ENCODE measurements at places on chromosomes 13 and 19.

GRCh38 chr13:47005756-47006414, 109.0 kb upstream of the HTR2A start:
- no peak for DNase-seq

- no peak for DNase-seq
Measured at GRCh38 chr19:29672319-29672932, 7.2 kb downstream of the PLEKHF1 start.

DNA sequence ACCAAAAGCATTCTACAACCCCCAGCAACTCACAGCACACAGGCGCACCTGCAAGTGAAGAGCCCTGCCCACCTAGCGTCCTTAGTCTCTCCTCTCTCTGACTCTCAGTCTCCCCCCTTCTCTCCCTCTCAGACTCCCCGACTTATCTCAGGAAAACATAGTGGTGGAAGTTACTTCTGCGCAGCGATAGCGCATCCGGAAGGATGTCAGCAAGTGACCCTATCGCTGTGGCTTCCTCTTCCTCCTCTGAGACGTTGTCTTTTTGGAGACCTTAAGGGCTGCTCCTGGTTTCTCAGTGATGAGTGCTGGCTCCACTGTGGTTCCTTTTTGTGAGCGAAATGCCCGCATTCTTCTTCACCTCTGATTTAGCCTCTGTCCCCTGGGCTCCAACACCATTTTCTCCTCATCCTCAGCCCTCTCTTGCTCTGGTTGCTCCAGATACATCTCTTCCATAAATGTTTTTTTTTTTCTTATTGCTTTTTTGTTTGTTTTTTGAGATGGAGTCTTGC, 1.4 kb upstream of the YIF1B start:
- DNase-seq: no peak

- DNase-seq: no peak
Measured at GRCh38 chr13:74450525-74450845, 316.3 kb upstream of the KLF12 start.

DNA sequence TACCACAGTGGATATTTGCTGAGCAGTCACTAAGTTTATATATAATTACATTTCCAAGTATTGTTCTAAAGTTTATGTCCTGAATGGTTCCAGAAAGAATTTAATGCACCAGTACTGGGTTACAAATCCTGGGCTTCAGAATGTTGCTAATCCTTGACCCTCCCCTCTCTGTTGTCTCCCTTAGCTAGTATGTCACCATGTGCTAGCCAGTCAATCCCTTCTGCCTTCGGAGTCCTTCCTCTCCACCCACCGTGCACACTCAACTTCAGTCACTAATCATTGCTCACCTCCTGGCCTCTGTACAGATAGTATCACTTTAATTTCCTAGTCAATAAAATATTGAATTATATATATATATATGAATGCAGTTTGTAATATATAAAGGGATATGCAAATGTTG, 7.5 kb downstream of the FAM124A start:
- DNase-seq: no peak

DNA sequence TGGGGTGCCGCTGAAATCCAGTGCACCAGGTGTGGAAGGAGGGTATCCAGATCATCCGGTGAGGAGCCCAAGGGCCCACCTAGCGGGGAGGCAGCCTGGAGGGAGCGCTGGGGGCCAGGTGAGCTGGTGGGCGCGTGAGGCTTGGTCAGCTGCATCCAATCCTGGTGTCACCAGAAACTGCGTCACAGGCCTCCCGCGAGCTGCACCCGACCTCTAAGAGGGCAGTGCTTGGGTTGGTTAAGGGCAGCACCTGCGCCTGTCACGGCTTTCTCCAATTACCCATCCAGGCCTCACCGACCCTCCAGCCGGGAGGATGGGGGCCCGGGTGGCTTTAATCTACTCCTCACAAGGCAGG, 284 bp downstream of the RNF17 start:
- no peak for DNase-seq

DNA sequence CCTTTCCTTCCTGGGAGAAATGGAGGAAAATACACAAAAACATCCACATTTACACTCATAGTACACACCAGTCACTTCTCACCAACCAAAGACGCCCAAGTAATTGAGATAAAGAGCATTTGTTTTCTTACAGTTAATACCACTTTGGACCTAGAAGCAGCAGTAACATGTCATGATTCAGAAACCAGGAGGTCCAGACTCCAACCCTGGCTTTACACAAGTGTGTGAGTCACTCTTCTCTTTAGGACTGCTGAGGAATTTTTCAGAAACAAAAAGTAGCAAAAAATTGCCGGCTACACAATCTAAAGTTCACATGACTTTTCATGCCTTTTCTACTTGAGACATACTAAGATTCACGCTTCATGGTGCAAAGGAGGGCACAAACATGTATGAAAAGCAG, 42.1 kb downstream of the TUBGCP3 start:
- no peak for DNase-seq

DNA sequence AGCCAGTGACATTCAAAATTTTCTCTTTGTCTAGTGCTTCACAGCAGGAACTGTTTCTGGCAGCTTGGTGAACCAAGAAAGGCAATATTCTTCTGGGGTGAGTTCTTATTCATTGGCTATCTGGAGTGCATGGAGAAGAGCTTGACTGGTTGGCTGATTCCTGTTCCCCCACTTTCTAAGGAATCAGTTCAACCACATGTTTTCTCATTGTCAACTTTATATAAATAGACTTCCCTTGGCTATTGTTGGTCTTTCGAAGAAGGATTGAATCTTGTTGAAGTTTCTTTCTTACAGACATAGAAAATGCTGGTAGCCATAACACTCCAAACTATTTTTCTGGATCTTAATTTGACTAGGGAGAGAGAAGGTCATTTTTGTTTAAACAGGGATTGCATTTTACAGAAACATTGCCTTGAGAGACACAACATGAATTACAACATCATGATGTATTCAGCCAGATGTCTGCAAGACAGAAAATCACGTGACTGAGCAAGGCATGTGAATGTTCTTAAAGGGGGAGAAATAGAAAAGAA, 85.2 kb downstream of the EDNRB start:
- DNase-seq: peak; percentile 84

- peak; percentile 83 for DNase-seq
Measured at GRCh38 chr19:8585894-8586750, 8.9 kb upstream of the MYO1F start.

DNA sequence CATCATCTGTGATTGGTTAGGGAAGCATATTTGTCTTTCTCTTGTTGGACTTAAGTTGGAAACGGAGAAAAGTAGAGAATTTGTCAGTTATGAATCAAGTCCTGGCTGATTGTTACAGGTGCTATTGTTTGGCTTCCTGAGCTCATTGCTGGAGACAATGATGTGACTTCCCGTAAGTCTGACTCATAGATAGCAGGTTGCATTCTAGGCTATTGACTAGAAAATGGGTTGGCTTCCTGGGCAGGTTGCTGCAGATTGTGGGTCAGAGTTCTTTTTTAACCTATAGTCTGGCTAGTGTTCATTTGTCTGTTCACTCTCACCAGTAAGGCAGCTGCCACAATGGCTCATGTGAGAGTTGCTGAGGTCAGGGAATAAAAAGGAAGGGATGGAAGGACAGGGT, 101.5 kb downstream of the CCNA1 start:
- DNase-seq: no peak

GRCh38 chr19:50190439-50190891, 13.0 kb upstream of the MYH14 start:
- no peak for DNase-seq

DNA sequence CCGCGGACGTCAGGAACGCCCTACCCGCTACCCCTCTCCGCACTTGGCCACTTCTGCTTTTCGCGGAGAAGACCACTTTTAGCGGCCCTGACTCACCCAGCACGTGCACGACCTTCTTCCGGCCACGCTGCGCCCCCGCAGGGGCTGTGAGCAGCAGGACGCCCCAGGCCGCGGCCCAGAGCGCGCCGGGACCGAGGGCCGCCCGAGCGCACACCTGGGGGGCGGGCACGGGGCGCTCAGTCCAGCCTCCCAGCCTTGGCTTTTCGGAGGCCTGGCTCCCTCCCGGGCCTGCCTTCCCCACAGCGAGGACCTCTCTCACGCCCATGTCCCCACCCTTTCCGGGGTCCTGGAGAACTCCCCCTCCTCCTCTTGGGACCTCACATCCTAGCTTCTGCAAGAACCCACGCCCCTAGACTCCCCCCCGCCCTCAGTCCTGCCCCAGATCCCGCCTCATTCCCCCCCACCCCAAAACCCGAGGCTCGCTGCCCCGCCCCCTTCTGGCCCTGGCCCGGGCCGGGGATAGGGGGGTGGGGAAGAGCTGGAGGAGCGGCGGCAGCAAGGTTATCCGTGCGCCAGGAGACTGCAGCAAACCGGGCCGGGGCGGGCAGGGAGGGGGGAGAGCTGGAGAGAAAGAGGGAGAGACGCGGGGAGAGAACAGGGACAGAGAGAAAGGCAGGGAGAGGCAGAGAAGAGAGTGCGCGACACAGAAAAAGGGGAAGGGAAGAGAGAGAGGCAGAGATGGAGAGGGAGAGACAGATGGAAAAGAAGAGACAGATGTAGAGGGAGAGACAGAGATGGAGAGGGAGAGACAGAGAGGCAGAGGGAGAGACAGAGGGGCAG, 11.5 kb downstream of the TM6SF2 start:
- no peak for DNase-seq

DNA sequence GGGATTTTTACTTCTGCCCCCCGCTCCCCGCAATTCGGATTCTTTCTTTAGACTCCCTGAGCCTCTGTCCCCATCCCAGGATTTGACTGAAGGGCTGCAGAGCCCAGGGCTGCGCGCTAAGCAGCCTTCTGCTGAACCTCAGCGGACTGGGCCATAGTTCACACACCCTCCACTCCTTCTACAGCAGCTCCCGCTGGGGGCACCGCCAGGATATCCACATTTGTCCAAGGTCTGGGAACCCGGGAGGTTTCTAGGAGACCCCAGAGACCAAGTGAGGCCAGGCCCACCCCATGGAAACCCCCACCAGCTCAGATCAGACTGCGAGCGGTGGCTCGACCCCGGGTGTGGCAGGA, 463.3 kb downstream of the ITGBL1 start:
- no peak for DNase-seq

- peak; percentile 58 for DNase-seq
Measured at GRCh38 chr13:80363890-80364503, 23.1 kb upstream of the SPRY2 start.

DNA sequence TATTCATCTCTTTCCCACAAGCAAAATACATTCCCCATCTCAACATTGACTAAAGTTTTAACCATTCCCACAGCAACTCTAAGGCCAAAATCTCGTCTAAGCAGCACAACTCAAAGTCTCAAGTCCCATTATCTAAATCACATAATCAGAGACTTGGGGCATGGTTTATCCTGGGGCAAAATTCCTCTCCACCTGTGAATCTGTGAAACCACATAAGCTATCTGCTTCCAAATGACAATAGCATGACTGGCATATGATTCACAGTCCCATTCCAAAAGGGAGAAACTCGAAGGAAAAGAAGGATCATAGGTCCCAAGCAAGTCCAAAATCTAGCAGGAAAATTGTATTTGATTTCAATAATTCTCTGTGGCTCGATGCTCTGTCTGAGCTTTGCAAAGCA, 73.0 kb downstream of the ANKRD10 start:
- DNase-seq: no peak

GRCh38 chr13:111845621-111846351, 221.2 kb upstream of the SOX1 start:
- no peak for DNase-seq

DNA sequence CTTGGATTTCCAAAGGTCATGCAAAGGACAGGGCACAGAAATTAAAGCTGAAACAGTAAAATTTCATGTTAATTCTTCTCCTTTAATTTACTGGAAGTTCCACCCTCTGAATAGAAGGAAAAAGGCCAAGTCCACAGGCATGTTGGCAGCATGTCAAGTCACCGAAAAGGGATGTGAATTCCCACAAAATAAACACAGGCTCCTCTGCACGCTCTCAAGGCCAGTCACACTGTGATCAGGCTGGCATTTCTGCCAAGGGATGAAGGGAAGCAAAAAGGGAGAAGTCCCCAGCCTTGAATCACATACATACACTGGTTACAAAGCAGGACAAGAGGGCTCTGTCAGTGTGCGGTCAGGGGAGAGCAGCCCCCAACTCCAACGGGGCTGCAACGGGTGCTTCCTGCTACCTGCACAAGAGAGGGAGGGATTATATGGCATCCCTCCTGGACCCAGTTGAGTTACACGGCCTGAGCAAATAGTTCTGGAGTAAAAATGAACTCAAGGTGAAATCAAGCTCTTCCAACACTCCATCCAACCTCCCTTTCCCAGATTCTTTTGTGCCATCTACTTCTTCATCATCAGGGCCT, 6.9 kb downstream of the DCLK1 start:
- no peak for DNase-seq

DNA sequence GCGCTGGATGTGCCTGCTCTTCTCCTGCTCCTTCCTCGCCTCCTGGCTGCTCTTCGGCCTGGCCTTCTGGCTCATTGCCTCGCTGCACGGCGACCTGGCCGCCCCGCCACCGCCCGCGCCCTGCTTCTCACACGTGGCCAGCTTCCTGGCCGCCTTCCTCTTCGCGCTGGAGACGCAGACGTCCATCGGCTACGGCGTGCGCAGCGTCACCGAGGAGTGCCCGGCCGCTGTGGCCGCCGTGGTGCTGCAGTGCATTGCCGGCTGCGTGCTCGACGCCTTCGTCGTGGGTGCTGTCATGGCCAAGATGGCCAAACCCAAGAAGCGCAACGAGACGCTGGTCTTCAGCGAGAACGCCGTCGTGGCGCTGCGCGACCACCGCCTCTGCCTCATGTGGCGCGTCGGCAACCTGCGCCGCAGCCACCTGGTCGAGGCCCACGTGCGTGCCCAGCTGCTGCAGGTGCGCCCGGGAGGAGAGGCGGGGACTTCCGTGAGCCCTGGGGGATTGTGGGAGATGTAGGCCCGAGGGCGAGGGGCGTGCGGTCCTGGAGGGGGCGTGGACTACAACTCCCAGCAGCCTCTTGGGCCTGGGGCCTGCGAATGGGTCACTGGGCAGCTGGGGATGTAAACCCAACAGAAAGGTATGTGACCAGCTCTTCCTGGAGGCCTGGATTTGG, 6.7 kb downstream of the KCNJ14 start:
- no peak for DNase-seq

- DNase-seq: no peak
Measured at GRCh38 chr13:52348071-52348470, 57.9 kb downstream of the THSD1 start.

- no peak for DNase-seq
Measured at GRCh38 chr13:86681223-86681622, 882.0 kb upstream of the SLITRK6 start.

GRCh38 chr19:28403690-28404089, 809.3 kb downstream of the UQCRFS1 start:
- DNase-seq: no peak

GRCh38 chr19:10408511-10409283, 5.4 kb upstream of the CDC37 start:
- DNase-seq: no peak

GRCh38 chr13:43285933-43286597, 262.7 kb downstream of the DNAJC15 start:
- peak; percentile 93 for DNase-seq

- no peak for DNase-seq
Measured at GRCh38 chr13:51006067-51006845, 96.7 kb downstream of the RNASEH2B start.

GRCh38 chr13:37068962-37069361, 9.5 kb upstream of the SUPT20H start:
- peak; percentile 50 for DNase-seq

DNA sequence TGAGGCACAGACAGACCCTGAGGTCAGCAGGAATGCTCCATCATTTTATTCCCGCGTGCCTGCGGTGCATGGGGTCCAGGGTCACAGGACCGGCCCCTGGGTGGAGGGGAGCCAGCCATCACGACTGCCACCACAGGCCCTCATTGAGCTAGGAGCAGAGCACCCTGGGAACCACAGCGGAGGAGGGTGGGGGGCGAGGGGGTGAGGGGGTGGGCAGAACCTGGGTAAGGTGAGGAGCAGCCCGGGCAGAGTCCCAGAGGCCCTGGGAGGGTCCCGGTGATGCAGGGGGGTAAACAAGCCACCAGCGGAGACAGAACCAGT, 1.2 kb upstream of the MADCAM1 start:
- no peak for DNase-seq

Measured in A673 (cell line).